Vagina (tissue), 2 donors: ENCODE measurements at places on chromosomes 4 and X.

- DNase-seq: no peak
Measured at GRCh38 chr4:4289597-4289940, 385 bp downstream of the LYAR start.

GRCh38 chrX:103644125-103644524, 15.3 kb downstream of the TCEAL1 start:
- DNase-seq: no peak

GRCh38 chr4:182978152-182978827, 61.1 kb upstream of the DCTD start:
- no peak for DNase-seq

DNA sequence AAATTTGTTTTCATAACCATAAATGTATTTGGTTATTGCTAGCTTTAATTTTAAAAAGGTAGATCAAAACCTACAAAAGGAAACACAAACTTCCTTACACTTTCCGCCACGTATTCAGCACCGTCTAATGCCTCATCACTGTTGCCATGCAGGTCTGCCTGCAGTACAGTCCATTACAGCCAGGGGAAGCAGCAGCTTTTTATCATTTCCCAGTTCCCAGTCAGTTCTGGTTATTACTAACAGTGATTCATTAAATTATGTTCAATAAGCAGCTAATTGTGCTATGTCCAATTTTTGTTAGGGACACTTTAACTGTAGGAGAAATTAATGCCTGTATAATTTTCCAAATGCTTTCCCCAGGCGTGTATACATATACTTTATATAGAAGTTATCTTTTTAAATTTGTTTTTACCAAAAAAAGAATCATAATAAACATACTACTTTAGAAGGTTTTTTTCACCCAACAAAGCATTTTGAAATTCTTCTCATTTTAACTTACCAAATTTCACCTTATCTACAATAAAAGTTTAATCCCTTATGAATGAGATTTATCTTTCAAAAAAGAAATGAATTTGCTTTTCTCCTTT, 93.3 kb downstream of the ANXA3 start:
- no peak for DNase-seq

GRCh38 chrX:29687687-29688086, 527.7 kb upstream of the MAGEB2 start:
- no peak for DNase-seq

GRCh38 chrX:109958266-109958665, 44.6 kb upstream of the TMEM164 start:
- no peak for DNase-seq

- DNase-seq: no peak
Measured at GRCh38 chr4:142708231-142708630, 137.9 kb downstream of the INPP4B start.

- no peak for DNase-seq
Measured at GRCh38 chrX:19804151-19804550, 83.2 kb downstream of the SH3KBP1 start.

- no peak for DNase-seq
Measured at GRCh38 chrX:153519569-153520286, 2.3 kb downstream of the ATP2B3 start.

- no peak for DNase-seq
Measured at GRCh38 chr4:7910263-7910896, 29.3 kb downstream of the AFAP1 start.

- no peak for DNase-seq
Measured at GRCh38 chrX:29903360-29903759, 312.0 kb upstream of the MAGEB2 start.

GRCh38 chr4:10703766-10704429, 19.3 kb upstream of the CLNK start:
- no peak for DNase-seq
